Trophoblast cell (in vitro differentiated cells and primary cell): ENCODE measurements at places on chromosomes 2 and 18.

DNA sequence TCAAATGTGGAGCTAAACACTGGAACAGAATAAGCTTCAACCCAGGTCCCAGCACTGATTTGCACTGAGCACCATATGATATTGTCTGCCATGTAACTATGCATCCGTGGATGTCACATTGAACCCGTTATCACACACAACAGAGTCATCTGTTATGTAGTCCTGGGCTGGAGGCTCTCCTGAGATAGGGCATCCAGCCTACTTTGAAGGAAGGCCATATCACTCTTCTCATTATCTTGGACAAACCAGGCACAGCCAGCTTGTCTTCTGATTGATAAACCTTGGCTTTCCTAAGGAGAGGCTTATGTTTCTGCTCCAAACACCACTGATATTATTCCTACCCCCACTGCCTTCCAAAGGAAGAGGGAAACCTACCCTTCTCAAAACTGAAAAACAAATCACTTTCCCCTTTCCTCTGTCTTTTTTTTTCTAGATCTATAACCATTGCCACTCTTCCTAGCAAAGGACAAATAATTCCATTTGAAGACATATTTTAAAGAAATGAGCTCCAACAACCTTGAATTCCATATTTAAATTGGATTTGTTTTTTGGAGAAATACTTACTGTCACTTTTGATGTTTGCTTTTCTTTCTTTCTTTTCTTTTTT, 16.4 kb downstream of the RSAD2 start:
- no peak for DNase-seq

DNA sequence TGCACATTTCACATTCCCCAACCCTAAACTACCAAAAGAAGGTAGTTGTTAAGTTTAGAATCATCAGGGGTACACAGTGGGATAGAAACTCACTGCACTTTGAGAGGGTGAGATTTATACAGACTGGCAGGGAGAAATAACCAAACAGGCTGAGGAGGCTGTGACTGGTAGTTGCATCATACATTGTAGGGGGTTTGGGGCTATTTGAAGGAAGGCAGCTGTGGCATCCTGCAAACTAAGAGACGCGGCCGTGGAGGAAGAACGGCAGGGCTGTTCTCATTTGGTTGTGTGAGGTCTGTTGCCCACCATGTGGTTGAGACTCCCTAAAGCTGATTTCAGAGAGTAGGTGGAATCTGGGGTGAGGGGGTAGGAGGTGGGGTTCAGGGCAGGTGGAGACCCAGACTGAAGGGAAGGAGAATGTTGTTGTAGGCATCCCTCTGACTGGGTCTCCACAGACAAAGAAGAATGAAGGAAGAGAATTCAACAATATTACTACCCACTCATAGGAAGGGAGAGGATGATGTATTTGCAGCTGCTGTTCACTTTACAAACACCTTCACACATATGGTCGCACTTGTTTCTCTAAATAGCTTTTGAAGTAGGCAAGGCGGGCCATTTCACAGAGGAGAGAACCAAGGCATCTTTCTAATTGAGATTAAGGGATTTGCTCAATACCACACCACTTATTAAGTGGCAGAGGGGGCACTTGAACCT, 170.9 kb upstream of the SIX2 start:
- no peak for DNase-seq

DNA sequence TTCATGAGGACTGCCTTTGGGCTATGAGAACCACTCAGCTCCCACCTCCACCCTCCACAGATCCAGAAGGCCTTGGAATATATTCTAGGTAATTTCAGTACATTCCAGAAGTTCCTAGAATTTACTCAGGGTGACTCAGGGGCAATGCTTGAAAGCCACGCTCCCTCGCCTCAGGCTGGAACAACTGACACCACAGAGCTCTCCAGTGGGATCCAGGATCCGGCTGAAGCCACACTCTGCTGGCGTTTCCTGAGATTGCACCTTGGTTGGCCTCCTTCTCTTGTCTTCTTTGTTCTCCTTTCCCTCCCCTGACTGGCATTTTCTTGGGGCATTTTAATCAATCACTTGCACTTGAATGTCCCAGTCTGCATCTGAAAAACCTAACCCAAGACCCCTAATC, 92.6 kb upstream of the KCNE4 start:
- DNase-seq: peak; percentile 98

DNA sequence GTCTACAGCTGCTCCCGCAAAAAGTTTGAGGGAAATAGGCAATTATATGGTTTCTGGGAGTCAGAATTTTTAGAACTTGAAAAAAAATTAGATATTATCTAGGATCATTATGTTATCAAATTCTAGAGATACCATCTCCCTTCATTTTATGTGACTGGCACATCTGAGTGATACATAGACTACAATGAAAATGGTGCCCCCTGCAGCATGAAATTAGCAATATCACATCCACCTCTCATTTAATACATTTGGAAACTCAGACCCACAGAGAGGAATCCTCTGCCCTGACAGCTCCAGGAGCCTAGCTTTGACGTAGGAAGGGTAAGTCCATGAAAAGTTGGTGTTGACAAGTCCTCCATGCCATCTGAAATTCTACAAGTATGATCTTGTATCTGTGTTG, 381.6 kb downstream of the SUCLG1 start:
- no peak for DNase-seq
